NCI-H526 (cell line): ENCODE measurements at places on chromosomes 2 and 18.

DNA sequence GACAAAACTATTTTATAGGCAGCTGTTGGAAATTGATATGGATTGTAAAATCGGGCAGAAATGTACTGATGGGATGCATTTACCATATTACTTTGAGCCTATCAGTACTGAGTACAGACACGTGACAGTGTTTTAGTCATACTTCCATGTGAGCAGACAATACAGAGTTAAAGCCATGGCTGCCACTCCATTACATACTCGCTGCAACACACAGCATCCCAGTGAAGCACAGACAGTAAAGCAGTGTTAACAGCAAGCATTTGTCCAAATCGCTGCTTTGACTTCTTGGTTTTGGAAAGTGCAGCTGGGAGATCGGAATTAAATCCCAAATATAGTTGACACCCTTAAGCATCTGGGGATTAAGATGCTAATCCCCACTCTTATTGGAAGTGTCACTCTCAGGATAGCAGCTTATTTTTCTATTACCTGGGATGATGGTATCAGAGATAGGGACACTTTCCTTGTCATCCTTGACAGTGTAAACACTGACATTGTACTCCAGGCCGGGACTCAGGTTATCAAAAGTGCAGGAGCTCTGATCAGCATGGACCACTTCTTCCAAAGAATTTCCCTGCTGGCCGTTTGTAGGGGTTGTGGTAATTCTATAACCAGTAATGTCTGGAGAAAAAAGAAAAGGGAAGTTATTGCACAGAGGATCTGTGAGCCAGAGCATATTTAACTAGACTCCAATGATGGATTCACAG is 41.6 kb downstream of the FN1 start:
- no peak for DNase-seq

DNA sequence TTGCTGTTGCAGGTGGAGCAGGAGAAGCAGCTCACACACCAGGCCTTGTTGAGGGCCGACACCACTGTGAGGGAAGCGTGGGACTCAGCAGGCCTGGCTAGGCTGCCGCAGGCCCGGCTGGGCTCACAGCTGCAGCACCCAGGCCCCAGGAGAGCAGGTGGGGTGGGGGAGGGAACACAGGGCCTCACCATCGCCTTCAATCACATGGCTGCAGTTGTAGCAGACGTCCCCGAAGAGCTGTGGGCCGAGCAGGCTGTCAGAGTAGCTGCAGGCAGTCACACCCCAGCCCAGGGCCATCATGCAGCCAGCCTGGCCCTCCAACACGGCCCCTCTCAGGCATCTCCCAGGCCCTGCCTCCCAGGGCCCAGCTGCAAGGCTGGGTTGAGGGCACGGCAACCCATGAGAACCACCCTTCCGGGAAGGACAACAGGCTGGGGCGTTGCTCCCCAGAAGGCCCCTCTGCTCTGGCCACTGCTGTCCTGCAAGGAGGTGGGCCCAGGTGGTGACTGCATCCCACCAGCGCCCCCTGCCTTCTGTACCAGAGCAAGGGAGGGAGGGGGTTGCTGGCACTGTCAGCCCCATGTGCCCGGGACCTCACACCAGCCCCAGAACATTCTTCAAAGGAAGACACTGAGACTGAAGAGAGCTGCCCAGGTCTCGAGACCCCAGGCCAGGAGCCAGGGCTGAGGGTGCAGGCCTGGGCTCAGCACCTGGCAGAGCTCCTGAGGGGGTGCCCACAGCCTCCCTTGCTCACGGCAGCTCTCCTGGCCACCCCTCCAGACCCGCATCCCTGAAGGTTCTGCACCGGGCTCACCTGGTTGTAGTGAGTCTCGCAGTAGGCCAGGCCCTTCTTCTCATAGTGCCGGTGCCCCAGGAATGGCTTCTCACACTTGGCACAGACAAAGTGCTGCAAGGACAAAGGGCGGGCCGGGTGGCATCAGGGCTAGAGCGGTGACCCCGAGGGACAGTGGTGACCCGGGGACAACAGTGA is 5.6 kb upstream of the GPR17 start:
- DNase-seq = no peak

DNA sequence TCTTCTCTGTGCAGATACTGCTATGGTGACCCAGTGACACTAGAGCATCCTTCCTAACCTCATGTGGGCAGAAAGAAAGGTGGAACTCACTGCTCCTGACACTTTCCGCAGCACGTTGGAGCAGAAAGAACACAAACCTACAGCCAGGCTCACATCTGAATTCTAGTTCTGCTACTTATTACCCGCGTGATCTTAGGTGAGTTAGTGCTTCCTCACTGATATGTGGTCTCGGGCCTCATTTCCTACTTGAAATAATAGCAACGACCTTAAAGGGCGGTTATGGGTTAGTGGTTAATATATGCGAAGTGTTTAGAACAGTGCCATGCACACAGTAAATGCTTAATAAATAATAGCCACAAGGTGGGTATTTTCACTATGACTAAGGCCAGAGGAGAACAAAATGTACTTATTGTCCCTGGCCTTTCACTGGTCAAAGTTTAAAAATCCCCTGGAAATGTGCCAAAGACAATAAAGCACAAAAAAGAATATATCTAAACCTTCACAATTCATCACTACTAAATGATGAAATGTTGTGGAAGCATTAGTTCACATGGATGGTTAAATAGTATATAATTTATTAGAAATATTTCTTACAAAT is 66.6 kb downstream of the MYOM1 start:
- DNase-seq = no peak

- DNase-seq = no peak
Observed at GRCh38 chr2:104930732-104931131, 76.8 kb downstream of the POU3F3 start.

- no peak for DNase-seq
Observed at GRCh38 chr18:76338088-76338487, 157.0 kb downstream of the ZNF516 start.

GRCh38 chr18:72086421-72086820 is 457.7 kb downstream of the CBLN2 start:
- peak; percentile 52 for DNase-seq

DNA sequence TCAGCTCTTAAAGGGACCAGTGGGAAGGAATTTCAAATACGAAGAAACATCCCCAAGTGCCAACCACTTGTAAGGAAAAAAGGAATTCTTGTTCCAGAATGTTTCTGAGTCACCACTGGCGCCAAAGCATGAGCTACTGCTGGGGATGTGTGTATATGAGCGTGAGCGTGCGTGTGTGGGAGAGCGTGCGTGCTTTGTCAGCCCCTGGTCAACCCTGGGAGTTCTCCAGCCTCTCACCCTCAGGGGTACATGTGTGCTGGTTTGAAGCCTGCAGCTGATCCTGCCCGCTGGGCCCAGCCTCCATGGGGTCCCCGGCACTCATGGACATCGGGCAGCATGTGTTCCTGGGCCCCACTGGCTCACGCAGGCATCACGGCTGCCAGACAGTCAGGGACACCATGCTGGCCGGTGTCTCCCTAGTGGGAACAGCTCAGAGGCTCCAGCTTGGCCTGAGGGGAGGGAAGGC is 17.1 kb downstream of the HS6ST1 start:
- no peak for DNase-seq

- DNase-seq = no peak
Observed at GRCh38 chr2:33214857-33215256, 261.6 kb upstream of the RASGRP3 start.

DNA sequence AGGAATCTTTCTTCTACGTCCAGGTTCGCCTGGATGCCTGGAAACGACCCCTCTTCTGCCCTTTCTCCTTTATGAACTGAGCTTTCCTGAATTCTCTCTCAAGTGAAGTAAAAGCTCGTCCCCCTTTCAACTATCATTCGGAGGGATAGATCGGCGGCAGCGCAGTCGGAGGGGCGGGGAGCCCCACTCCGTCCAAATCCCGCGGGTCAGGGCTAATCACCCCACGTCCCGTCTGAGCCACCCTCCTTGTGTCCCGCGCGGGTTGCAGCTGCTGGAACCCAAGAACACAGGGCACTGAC is 367 bp downstream of the FBXO48 start:
- DNase-seq = no peak

GRCh38 chr2:2600366-2600765 is 269.3 kb upstream of the MYT1L start:
- no peak for DNase-seq

- DNase-seq = peak; percentile 16
Observed at GRCh38 chr2:122748552-122749011, 993.1 kb downstream of the TSN start.

GRCh38 chr2:134252092-134252750 is 1.7 kb upstream of the MGAT5 start:
- no peak for DNase-seq

- no peak for DNase-seq
Observed at GRCh38 chr2:69253611-69254301, 133.3 kb downstream of the GFPT1 start.

GRCh38 chr2:85865539-85866164 is 23.1 kb downstream of the ST3GAL5 start:
- no peak for DNase-seq

- DNase-seq = peak; percentile 33
Observed at GRCh38 chr2:158497486-158497885, 40.7 kb downstream of the PKP4 start.

DNA sequence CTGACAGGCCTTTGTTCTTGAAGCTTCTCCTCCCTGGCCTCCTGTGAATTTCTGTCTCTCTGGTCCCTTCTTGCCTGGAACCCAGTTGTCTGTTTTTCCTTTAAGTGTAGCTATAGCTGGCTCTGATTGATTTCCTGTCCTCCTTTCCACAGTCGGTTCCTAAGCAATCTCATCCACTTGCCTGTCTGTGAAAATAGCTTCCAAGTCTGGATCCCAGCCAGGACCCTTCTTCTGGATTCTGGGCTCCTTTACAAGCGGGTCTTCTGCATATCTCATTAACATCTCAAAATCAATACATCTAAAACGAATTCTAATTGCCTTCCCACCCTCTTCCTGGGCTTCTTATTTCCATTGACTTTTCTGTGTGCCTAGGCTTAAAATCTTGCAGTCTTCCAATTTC is 124.9 kb downstream of the DAW1 start:
- no peak for DNase-seq

GRCh38 chr18:8299054-8299980 is 309.9 kb upstream of the RAB12 start:
- no peak for DNase-seq

- DNase-seq = no peak
Observed at GRCh38 chr2:9239616-9240015, 33.0 kb downstream of the ASAP2 start.

GRCh38 chr2:39620067-39620466 is 45.6 kb upstream of the TMEM178A start:
- DNase-seq = no peak

DNA sequence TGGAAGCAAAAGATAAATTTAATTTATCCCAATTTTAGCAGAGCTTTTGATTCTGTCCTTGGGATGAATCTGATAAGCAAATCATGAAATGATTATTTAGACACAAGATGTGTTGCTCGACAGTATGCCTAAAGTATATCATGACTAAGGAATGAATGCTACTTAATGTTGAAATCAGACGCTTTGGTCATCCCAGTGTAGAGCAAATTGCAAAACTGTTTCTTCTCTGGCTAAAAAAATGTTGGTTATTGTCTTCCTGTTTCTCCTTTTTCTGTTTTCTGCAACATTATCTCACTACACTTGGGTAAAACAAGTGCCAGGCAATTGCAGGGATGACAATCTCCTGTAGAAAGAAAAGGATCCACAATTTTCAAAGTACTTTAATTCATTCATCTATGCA is 66.4 kb downstream of the BABAM2 start:
- no peak for DNase-seq

DNA sequence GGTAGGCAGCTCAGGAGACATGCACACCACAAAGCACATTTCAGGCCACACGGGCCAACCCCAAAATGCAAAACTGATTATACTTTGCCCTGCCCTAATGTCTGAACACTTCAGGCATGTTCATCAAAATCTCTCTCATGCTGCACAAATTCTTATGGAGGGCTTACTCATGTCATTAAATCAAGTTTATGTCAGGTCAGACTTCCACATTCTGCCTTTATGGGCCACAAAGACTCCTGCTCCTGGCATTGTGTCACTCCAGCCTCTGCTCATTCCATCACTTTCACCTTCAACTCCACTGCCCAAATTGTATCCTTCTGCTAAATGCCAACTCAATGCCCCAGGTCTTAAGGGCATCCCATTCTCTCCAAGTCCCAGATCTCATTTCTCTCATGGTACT is 9.2 kb downstream of the UXS1 start:
- DNase-seq = no peak

GRCh38 chr2:215615803-215616174 is 179.9 kb upstream of the FN1 start:
- no peak for DNase-seq

DNA sequence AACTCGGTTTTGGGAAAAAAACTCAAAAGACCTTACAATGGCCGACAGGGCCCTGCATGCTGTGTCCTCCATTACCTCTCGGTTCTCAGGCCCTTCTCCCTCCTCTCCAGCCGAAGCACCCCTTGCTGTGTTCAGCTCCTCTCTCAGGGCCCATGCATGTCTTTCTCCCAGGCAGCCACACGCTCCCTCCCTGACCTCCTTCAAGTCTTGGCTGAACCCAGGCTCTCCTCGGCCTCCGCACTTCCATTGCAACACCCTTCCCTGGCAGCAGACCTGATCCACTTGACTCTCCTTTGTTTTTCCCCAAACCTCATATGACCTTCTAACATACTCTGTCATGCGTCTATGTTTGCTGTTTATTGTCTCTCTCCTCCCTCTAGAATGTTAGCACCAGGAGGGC is 114.0 kb downstream of the CYP26B1 start:
- DNase-seq = no peak

GRCh38 chr2:99880148-99880963 is 262.0 kb downstream of the AFF3 start:
- no peak for DNase-seq

DNA sequence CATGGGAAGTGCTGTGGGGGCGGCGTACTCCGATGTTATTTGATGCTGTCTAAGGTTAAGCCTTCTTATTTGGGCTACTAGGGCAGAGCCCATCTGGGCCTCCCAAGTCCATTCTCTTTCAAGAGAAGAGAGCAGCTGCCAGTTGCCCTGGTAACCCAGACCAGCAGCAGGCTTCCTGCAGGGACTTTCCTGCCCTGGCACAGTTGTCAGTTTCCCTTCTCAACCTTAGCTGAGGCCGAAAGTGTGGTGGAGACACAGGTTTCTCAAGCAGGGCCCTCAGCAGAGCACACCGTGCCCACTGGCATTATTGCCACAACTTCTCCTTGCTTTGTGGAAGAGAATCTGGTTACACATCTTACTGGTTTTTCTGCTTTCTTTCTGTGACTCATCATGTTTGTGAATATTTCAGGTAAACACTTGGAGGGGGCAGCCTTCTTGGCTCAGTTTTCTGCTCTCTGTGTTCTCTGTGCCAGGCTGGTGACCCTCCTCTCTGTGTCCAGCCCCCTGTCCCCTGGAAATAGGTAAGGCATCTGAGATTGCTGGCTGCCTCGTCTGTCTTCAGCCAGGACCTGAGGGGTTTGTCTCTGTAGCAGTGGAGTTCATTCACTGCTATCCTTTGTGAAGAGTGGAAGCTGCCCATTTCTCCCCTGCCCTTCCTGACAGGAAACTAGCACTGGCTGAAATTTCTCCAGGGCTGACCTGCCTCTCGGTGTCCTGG is 111.0 kb downstream of the B3GNT2 start:
- peak; percentile 19 for DNase-seq

- no peak for DNase-seq
Observed at GRCh38 chr2:19216676-19217602, 141.5 kb downstream of the OSR1 start.

- no peak for DNase-seq
Observed at GRCh38 chr18:8602040-8602439, 7.2 kb upstream of the RAB12 start.

GRCh38 chr2:8567469-8568260 is 114.2 kb upstream of the ID2 start:
- no peak for DNase-seq

- DNase-seq = no peak
Observed at GRCh38 chr2:46858702-46859090, 56.9 kb downstream of the MCFD2 start.
